ENCODE measurements at places on chromosomes 6 and 20.

DNA sequence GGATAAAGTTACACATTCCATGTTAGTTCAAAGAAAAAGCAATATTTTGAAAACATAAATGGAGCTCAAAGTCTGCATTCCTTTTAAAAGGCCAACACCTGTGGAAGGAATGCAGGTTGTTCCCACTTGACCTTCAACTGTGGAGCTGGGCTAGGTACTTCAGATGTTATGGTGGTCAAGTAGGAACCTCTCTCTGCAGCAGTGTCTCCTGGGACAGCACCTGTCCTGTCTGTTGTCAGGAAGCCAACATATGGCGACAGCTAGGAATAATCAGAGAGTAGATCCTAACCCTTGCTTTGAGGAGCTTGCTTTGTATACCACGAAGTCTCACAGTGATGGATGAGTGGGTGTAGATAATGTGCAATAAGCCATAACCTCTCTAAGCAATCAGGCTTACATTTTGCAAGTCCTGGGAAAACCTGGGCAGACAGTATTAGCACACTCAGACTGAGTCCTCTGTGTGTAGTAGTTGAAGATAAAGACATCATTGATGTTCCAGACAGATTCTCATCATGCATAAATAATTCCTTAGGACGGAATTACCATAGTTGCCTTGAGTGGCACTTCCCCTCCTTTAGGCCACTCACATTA, 347.5 kb downstream of the PRL start:
- no peak for DNase-seq

GRCh38 chr6:56347526-56347925, 100.1 kb upstream of the COL21A1 start:
- DNase-seq, result no peak

DNA sequence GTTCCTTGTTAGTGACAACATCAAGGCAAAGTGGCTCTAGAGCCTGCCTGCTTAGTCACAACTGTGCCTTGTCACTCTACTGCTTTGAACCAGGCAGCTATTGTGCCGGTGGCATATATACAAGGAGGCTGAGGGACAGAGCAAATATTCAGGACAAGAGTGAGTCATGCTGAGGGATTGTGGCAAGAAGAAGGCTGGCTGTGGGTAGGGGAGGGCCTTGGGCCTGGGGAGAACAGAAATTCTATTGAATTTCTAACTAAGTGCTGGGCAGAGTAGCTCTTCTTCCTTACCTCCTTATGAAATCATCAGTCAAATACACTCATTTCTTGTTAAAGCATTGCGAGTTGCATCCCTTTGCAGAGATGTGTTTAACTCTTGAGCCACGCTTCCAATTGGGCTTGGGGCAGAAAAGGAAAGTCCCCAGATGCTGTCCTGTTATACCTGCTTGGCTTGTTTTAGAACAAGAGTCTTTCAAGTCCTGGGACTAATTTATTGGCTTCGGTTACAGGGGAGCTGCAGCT, 59.7 kb downstream of the PFDN4 start:
- no peak for DNase-seq

DNA sequence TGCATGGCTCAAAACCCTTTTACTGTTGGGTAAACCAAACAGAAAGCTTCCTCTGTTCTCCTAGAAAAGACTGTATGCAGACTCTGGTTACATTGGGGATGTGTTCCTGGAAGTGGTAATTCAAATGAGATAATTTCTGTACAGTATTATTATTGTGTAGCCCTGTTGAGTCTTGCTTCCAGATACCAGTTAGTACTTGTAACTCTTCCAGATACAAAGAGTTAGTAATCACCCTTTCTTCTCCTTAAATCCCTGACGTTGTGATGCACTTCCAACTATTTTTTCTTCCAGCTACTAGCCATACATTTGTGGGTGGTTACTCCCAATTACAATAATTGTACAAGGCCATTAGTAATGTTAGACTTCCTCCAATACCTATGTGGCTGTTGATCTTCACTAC, 42.3 kb upstream of the GRIK2 start:
- no peak for DNase-seq

DNA sequence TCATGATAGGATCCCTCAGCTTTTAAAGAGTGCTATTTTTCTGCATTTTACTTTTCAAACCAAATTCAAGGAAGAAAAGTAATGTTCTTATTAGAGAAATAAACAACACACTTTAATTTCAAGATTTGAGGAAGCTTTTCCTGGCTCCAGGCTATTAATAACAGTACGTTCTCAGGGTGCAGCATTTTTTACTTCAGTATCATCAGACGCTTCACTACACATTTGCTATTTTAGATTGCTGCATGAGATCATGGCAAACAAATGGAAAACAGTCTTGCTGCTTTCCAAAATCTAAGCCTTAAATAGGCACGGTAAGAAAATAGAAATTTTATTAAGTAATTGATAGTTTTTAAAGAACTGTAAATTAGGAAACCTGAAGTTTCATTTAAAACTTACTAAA, 253.6 kb upstream of the EXOC2 start:
- DNase-seq, result no peak

- no peak for DNase-seq
These were observed 21.2 kb upstream of the NFATC2 start for GRCh38 chr20:51563486-51564332.

GRCh38 chr6:106684011-106684410, 54.6 kb downstream of the QRSL1 start:
- DNase-seq, result no peak

GRCh38 chr6:147195987-147196386, 8.2 kb upstream of the STXBP5 start:
- DNase-seq, result no peak

DNA sequence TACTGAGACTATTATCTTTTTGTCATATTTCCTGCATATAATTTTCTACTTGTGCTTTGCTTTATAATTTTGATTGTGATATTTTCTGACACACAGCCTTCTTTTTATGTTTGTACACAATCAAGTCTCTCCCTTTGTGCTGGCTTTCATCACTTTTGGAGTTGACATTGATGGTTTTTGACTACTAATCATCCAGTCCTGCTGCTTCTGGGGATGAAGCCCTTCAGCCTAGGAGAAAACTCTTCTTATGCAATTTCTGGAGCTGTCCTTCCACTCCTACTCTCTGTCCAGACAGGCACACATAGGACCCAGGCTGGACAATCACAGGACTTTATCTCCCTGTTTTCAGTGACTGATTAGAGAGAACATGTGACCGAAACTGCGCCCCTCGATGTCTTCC, 515.0 kb downstream of the KIF16B start:
- no peak for DNase-seq

GRCh38 chr6:32472781-32473375, 33.2 kb downstream of the HLA-DRA start:
- no peak for DNase-seq

DNA sequence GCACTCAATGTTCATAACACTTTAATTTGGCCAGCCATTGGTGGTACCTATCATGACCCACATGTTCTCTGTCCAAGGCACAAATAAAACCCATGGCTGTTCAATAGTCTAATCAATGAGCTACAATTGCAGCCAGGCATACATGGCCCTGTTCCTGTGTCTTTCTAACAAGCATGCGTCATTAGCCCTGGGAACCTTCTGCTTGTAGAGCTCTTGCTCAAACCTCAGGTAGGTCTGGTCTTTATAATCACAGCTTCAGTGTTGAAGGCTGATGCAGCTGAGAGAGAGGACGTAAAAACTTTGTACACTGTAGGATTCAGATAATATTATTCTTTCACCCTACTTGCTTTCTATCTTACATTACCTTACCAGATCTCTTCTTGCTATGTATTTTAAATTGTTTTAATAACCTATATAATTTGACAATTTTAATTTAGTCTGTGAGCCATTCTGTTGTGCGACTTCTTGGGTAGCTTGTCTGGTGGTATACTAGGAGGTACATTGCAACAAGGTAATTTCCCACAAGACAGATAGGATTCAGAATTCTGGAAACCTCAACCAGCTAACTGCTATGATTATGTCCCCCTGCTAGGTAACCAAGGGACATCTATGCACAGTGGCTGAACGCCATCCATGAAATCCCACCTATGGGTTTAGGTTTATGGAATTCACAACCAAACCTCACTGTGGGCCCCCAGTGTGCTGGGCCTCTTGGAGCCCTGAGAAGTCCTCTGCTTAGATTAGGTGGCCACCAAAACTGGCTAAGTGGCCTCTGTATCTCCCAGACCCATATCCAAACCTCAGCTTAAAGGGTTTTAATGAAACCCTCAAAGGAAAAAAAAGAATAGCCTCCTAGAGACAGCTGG, 55.4 kb upstream of the RIPOR2 start:
- DNase-seq, result no peak

Measured in activated CD4-positive, alpha-beta T cell treated with anti-CD3 and anti-CD28 coated beads for 24 hours (primary cell).